ENCODE measurements at places on chromosomes 4 and X.

DNA sequence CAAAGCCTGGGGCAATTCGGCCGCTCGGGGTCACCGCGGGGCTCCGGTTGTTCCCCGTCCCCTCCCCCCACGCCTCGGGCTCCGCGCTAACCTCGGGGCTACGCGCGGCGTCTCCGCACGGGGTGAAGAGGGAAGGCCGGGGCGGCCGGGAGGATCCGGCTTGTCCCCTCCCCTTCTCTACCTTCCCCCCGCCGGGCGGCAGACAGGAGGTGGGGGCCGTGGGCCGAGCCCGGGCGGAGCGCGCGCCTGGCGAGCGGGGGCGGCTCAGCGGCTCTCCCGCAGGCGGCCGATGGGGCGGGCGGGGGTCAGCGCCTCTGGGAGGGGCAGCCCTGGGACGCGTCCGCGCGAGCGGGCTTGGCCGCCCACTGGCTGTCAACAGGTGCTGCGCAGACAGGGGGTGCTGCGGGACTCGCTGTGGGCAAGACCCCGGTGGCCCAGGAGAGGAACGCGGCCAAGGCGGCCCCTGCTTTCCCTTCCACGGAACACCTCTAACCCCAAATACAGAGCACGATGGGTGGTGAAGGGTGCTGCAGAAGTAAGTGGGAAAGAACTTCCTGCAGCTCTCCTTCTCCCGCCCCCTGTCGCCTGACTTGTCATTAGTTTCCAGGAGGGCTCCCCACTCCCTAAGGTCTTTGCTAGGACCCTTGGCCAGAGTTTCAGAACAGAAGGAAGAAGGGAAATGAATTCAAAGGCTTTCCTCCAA lies at the start of gene PDGFC:
TSS of gene PDGFC (minus strand) at position 124 of the 703 bp plus-strand sequence. CDS start 896 bp downstream, outside the sequence.
- DNase-seq: peak; percentile 67

- no peak for DNase-seq
Observed at GRCh38 chr4:85393201-85393600, 81.7 kb upstream of the ARHGAP24 start.

DNA sequence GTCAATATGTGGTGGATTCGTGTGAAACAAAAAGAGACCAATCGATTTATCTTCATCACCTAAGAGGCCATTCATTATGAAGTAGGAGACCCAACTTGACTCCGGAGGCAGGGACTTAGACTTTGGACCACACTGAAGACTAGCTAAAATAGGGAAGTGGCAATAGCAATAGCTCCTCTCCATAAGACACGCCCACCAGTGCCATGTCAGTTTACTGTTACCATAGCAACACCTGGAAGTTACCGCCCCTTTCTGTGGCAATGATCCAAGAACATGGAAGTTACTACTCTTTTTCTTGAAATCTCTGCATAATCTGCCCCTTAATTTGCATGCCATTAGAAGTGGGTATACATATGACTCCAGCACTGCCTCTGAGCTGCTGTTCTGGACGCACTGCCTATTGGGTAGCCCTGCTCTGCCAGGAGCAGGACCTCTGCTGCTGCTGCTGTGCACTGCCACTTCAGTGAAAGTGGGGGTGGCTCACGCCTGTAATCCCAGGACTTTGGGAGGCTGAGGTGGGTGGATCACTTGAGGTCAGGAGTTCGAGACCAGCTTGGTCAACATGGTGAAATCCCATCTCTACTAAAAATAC lies 163.2 kb downstream of the PRKX start:
- peak; percentile 57 for DNase-seq

GRCh38 chr4:139374251-139374650 lies 72.0 kb upstream of the NDUFC1 start:
- no peak for DNase-seq

GRCh38 chr4:26842911-26843310 lies 17.7 kb upstream of the STIM2 start:
- peak; percentile 53 for DNase-seq

DNA sequence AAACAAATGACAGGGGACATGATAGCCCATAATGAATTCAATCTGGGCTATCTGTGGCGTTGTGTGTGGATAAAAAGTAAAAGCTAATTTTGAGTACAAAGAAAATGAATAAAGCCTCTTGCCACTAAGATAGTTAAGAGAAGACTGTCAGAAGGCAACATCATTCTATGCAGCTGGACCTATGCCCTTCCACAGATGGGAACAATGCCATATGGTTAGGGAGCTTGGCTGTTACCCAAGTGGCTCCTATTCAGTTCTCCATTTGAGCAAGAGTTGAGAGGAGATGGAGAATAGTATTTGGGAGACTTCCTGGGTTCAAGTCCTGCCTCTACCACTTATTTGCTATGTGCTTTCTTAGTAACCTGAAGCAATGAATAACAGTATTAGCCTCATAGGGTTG lies 107.7 kb downstream of the ANXA3 start:
- DNase-seq: no peak

DNA sequence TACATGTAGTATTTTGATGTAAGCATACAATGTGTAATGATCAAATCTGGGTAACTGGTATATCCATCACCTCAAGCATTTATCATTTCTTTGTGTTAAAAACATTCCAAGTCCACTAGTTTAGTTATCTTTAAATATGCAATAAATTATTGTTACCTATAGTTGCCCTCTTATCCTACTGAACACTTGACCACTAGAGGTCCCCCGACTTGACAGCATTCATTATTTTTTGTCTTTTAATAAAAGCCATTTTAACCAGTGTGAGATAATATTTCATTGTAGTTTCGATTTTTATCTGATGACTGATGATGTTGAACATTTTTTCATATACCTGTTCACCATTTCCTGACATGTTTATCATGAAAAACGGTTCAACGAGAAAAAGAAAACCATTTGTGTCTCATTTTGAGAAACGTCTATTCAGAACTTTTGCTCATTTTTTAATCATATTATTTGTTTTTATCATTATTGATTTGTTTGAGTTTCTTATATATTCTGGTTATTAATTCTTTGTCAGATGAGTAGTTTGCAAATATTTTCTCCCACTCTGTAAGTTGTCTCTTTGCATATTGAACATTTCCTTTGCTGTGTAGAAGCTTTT lies 199.0 kb upstream of the CXXC4 start:
- peak; percentile 5 for DNase-seq

DNA sequence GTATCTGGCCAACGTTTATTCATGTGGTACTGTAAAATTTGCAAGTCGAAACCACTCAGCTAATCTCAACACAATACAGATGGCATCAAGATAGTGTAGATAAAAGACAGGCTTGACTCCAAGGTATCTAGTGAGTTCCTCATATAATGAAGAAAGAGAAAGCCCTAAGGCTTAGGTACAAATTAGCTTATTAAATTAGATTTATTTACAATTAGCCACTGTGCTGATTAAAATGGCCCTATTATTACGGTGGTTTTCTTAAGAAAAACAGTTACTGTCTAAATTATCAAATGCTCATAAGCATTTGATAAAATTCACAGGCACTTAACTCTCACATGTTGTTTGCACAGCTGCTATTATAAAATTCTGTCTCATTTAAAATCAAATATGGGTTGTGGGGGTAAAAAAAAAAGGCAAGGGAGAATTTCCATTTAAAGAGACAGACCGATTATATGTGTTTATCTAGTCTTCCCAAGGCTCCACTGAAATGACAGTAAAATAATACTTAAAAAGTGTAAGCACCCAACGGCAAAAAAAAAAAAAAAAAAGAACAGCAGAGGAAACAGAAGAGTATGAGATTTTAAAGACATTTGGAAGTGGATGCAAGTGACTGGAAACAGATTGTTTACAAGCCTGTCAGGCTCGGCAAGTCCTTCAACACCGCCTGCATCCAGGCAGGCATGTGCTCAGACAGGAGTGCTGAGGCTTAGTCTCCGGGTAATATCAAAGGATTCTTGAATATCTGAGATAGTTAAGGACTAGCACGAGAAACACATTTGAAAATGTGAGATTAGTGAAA lies 55.1 kb downstream of the FAM13A start:
- no peak for DNase-seq

- DNase-seq: no peak
Observed at GRCh38 chr4:98484031-98484430, 174.4 kb downstream of the TSPAN5 start.

GRCh38 chr4:141971869-141972268 lies 335.5 kb downstream of the IL15 start:
- no peak for DNase-seq

DNA sequence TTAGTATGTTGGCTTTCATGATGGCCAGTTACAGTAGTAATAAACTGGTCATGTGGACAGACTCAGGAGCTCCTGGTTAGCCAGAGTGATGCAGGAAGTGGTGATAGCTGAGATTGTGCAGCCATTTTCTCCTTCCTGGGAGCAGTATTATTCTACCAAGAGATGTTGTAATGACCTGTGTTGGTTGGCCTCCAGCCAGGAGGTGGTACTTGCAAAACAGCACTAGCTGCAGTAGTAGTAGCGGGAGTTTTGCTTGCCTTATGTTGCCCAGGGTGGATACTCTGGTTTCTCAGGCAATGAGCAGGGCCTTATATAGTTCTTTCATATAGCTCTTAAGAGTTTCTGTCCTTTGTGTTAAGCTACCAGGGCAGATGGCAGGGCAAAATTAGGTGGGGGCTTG lies 998.8 kb downstream of the GLUD2 start:
- DNase-seq: no peak

- DNase-seq: no peak
Observed at GRCh38 chrX:7620560-7620959, 222.4 kb upstream of the VCX start.

GRCh38 chr4:158588285-158588684 lies 66.6 kb downstream of the RXFP1 start:
- no peak for DNase-seq

- no peak for DNase-seq
Observed at GRCh38 chr4:123976285-123976684, 579.7 kb downstream of the SPRY1 start.

GRCh38 chrX:39149761-39150160 lies 348.5 kb downstream of the MID1IP1 start:
- peak; percentile 82 for DNase-seq

DNA sequence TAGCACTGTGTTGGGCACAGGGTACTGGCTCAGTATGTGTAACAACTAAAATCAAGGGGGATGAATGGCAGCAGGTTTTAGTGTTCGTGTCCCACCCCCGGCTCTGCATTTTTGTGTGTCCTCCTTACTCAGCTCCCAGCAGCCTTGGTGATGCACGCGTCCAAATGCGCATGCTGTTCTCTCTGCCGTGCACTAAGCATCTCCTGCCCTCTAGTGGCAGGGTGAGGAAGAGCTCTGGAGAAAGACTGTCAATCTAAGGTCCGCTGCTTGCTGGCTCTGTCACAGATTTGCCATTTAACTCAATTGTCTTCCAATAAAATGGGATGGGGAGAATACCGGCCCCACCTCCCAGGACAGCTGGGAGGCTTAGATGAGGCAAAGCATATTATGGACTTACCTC lies 61.4 kb downstream of the WFS1 start:
- DNase-seq: peak; percentile 39

- DNase-seq: no peak
Observed at GRCh38 chr4:38056011-38056685, 96.0 kb downstream of the PTTG2 start.

DNA sequence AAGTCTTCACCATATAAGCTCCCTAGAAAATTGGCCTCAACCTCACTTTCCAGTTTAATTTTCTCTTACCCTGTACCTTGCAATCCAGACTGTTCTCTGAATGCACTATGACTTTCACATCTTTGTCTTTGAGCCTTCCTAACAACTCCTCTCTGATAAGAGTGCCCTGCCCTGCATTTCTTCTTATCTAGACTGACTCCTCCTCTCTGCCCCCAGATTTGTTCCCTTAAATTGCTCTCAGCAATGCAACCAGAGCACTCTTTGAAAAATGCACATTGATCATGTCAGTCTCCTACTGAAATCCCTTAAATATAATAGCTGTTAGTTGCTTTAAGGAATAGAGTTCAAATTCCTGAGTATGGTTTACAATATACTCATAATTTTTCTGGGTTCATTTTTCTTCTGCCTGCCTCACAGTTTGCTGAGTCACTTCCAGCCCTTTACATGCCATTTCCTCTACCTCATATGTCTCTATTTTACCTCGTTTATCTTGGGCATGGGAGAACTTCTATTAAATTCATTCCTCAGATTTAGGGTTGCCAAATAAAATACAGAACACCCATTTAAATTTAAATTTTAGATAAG lies 582.7 kb upstream of the AADAT start:
- DNase-seq: no peak

GRCh38 chr4:10384974-10385373 lies 72.3 kb downstream of the ZNF518B start:
- no peak for DNase-seq

DNA sequence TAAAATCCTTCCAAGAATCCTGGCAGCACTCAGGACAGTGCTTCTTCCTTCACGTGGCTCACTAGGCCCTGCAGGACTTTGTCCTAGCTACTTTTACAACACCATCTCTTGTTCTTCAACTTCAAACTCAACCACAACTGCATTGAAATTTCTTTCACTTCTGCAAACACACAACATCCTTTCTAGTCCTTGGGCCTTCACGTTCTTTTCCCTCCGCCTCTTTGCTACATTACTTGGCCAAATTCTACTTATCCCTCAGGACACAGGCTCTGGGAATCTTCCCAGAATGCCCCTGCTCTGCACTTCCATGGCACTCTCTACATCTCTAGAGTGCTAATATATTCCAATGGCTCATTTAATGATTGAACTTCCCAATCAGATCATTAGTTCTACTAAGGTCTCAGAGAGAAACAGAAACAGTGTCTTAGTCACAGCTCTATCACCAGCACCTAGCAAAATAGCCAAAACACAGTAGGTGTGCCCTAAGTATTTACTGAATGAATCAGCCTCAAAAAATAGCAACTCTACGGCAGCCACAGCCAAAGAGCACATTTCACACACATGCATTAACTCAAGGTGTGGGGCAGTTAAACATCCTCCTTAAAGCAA lies 73.3 kb downstream of the MANBA start:
- DNase-seq: peak; percentile 36

DNA sequence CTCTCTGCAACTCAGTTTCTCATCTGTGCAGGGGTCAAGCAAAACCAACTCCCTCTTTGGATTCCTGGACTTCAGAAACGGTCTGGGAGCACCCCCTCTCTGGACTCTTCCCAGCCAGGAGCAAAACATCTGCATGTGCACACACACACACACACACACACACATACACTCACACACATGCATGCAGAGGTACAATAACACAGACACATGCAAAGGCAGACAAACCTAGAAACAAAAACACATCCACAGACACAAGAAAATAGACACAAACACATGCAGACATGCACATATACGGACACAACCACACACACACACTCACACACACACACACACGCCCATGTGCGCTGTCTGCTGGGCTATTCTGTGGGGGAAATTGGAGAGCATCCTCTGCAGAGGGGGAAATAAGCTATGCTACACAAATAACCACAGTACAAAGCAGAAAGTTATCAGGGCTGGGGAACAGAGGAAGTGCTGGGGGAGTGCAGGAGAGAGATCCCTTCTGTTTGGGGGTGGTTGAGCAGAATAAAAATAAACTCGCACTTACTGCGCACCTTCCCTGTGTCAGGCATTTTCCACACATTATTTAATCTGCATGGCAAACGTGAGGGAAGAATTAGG lies 19.9 kb downstream of the IQSEC2 start:
- DNase-seq: no peak

- no peak for DNase-seq
Observed at GRCh38 chr4:25863831-25864418, 1.1 kb upstream of the SEL1L3 start.

- no peak for DNase-seq
Observed at GRCh38 chr4:125849869-125850268, 535.1 kb downstream of the FAT4 start.

GRCh38 chr4:186002853-186003252 lies 66.1 kb upstream of the TLR3 start:
- DNase-seq: no peak
